ENCODE measurements at places on chromosomes 3 and 15.

DNA sequence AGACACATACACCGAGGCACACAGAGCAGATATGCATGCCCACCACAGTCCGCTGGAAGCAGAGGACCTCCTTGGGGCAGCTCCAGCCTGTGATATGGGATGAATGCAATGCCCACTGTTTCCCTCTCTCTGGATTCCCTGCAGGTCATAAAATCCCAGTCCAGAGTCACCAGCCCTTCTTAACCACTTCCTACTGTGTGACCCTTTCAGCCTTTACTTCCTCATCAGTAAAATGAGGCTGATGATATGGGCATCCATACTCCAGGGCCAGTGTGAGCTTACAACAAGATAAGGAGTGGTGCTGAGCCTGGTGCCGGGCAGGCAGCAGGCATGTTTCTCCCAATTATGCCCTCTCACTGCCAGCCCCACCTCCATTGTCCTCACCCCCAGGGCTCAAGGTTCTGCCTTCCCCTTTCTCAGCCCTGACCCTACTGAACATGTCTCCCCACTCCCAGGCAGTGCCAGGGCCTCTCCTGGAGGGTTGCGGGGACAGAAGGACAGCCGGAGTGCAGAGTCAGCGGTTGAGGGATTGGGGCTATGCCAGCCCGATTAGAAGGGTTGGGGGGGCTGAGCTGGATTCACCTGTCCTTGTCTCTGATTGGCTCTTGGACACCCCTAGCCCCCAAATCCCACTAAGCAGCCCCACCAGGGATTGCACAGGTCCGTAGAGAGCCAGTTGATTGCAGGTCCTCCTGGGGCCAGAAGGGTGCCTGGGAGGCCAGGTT lies at the start of gene GNAT1:
Gene GNAT1, plus strand, starts transcription at position 675 of the 725 bp plus-strand sequence. CDS start 116 bp downstream, outside the sequence.
- DNase-seq: no peak

- no peak for DNase-seq
Observed at GRCh38 chr3:120684896-120685295, 2.9 kb upstream of the HGD start.

- no peak for DNase-seq
Observed at GRCh38 chr3:122415104-122415744, 638 bp downstream of the WDR5B start.

DNA sequence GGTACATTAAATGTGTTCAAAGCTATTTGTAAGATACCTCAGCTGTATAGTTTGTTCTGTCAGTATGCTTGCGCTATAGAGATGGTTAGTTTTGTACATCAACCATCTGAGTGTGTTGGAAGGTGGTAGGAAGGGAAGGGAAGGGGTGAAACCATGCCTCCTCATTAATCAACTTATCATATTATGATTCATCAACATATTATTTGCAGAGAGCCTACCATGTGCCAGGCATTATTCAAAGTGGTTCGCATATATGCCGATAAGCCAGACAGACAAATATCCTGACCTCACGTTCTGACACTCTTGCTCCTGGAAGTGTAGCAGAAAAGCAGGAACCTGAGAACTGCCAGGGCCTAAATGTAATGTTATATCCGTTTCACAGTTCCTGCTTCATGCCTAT lies 248.1 kb upstream of the NR2E3 start:
- DNase-seq: no peak

DNA sequence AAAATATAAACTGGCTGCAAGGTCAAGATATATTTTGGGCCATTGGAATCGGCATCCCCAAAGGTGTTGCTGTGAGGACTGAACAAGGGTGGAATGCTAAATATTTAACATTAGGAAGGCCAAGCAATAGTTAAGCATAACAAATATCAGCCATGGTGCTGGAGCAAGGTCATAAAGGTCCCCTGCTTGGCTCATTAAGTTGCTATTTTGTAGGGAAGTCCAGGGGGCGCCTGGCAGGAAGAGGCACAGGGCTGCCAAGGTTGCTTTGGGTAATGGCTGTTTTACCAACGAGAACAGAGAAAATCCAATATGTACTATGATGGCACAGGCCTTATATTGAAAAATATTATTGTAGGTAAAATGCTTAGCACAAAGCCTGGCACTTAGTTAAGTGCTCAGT lies 62.2 kb downstream of the SLC15A2 start:
- DNase-seq: no peak

DNA sequence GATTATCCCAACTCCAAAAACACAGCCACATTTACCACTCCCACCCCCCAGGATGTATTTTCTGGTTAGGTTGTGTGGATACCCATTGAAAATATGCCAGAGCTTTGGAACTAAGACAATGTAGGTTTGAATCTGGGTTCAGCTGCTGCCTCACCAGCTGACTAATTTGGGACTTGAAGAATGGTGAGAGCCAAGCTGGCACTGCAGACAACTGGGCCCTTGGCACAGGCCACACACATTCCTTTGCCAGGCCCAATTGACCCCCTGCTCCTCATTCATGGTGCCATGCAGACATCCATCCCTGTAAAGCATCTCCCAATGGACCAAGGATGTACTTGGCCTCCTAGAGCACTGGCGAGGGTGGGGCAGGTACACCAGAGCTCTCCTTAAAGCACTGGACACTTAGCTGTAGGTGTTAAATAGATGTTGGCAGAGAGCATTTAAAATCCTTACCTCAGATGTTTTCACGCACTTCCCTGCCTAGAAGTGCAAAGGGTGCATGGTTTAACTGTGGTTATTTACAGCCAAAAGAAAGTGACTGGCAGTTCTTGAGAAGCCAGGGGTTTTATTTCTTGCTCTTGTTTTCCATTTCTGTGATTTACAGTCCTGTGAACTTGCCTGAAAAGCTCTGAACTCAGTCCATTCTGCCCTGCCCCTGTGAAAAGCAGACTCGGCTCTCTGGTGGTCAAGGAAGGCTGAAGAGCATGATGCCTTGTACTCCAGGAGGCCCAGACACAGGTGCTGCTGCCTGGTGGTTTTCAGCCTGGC lies 138.5 kb downstream of the CLSTN2 start:
- no peak for DNase-seq

DNA sequence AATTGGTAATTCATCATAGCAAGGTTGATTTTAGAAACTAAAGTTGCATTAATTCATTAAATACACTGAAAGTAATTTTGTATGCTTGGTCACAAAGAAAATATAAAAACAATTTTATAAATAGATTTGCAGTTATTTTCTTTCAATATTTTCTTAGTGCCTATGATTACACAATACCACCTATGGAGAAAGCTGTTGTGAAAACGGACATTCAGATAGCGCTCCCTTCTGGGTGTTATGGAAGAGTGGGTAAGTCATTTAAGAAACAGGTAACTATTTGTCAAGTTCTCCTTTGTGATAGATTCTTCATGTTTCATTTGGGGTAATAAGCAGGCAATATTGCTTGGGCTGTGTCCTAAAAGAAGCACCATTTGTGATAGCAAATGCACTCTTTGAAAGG lies 3.0 kb downstream of the DUT start:
- DNase-seq: no peak

DNA sequence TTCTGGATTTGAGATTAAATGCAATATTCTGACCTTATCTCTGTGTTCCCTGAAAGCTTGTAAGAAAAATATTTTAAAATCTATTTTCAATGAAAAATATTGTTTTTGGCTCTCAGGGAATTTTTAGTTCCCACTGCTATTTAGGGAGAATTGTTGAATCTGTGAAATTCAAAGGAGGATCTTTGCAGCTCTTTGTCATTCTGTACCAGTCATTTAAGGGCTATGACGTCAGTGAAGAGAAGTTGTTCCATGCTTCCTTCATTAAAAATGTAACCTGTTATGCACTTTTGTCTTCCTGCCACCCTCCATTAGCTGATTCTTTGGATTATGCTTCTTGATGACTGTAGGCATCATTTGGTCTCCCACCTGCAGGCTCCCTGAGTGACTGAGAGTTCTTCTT lies 427.8 kb upstream of the C2CD4B start:
- DNase-seq: no peak

DNA sequence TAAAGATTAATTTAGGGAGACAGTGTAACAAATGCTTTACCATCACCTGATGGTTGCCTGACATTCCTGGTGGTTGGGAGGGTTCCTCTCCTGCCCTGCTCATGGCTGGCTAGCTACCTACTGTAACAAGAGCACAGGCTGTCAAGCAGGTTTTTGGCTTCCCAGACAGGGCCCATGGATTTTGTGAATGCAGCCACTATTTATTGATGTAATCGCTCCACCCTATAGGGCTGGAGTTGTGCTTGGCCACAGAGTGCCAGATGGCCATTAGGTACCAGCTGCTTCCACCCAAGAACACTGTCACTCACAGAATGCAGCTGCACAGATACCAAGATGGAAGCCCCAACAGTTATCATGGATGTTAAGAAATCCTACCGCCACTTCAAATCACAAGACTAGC lies 31.0 kb upstream of the KLHL25 start:
- DNase-seq: peak; percentile 99

- no peak for DNase-seq
Observed at GRCh38 chr15:93495799-93496637, 407.0 kb upstream of the RGMA start.

GRCh38 chr3:100503448-100503847 lies 11.0 kb downstream of the TMEM45A start:
- no peak for DNase-seq
